ENCODE measurements at places on chromosomes 11 and 22.
A peak's percentile ranks its signal among the peaks of the same experiment; 100 is the strongest.

DNA sequence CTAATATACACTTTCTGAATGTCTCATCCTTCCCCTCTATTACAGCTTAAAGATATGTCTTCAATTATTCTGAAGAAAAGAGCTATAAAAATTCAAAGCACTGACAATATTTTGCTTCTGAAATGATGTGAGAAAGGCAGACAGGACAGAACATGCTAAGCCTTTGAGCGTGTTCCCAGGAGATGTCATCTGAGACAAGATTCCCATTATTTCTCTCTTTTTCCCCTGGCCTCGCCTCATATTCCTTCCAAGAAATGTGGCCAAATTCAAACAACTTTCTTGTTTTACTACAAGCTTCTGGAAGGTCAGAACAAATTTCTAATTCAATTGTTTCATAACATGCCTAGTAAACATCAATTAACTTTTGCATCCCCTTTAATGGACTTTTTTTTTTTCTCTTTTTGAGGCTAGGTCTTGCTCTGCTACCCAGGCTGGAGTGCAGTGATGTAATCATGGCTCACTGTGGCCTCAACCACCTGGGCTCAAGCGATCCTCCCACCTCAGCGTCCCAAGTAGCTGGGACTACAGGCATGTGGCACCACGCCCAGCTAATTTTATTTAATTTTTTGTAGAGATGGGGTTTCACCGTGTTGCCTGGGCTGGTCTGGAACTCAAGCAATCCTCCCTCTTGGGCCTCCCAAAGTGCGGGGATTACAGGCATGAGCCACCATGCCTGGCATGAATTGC, 37.1 kb upstream of the NFRKB start:
- DNase-seq: no peak

GRCh38 chr22:38081636-38081940, 2.4 kb downstream of the SLC16A8 start:
- DNase-seq: no peak

GRCh38 chr11:47899801-47900200, 51.7 kb upstream of the NUP160 start:
- DNase-seq: no peak

- DNase-seq: no peak
Measured at GRCh38 chr22:25478111-25478510, 86.4 kb upstream of the GRK3 start.

DNA sequence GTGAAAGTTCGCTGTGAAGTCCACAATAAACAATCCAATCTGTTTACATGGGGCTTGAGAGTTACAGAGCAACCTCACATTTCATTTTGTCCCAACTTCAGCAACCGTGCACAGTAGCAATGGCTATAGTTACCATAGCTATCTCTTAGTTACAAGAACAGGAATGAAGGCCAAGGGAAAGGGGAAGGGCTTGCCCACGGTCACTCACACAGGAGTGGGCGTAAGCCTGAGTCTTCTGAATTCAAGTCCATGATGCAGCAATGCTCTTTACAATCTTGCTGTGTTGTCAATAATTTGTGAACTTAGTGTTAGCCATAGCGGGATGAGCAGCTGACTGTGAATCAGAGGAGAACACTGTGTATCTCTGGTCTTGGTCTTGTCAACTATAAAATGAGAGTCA, 102.9 kb downstream of the ADAMTS15 start:
- DNase-seq: no peak

DNA sequence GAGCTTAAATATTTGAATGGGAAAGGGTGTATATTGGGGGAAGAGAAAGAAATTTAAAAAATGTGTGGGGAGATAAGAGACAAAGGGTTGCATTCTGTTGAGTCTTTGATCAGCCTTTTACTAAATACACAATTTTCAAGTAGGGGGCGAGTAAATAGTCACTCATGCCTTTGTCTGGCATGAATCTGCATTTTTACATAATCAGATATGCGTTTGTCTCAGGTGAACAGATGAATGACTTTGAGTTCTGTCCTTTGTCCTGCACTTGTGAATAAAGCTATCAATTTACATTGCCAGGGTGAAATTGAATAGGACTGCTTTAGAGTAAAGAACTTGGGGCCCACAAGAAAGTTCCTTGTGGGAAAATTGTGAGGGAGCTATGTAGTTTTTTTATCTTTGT, 523.6 kb upstream of the LUZP2 start:
- no peak for DNase-seq

GRCh38 chr22:41048791-41049717, 43.3 kb upstream of the EP300 start:
- DNase-seq: peak; percentile 97

GRCh38 chr11:88594274-88594950, 256.9 kb upstream of the CTSC start:
- DNase-seq: no peak

DNA sequence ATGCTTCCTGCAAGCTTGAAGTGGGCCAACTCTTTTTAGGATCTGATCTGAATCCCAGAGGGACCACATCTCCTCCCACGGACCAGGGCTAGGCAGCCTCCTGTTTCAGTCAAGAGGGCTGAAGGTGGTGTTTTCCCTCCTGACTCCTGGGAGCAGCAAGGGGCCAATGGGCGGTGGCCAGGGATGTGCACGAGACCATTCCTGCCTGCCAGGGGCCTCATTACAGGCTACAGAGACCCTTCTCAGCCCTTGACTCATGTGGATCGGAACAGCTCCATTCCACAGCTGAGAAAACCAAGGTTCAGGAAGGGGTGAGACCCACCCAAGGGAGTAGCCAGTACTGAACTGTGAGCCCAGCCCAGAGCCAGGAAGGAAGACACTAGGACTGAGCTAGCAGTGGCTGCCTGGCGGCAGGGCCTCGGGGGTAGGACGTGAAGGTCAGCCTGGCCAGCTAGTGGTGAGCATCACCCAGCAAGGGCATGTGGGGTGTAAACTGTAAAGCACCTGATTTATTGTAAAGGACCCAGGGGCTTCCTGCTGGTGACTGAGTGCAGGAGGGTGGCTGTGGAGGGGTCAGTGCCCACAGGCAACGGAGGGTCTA, 3.4 kb upstream of the P2RY6 start:
- DNase-seq: no peak

DNA sequence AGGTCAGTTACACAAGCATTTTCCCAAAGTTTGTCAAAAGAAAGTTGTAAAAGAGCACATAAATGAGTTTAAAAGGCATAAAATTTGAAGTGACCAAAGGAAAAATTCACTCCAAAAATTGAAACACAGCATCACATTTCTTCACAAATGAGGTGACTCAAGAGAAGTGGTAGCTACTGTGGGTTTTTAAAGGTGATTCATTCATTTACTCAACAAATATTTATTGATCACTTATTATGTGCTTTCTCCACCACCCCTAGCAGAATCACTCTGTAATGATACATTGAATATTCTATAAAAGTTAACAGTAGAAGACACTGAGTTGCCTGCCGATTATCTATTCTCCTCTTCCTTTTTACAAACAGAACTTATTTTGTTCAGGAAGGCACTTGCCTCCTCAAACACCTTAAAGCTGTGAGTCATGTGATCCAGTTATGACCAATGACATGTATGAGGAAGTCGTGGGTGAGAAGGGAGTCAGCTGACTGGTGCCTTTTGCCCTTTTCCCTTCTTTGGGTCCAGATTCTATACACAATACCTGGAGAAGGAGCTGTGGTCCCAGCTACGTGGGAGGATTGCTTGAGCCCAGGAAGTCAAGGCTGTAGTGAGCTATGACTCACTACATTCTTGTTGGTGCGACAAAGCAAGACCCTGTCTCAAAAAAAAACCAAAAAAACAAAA, 67.7 kb upstream of the CLNS1A start:
- peak; percentile 37 for DNase-seq

DNA sequence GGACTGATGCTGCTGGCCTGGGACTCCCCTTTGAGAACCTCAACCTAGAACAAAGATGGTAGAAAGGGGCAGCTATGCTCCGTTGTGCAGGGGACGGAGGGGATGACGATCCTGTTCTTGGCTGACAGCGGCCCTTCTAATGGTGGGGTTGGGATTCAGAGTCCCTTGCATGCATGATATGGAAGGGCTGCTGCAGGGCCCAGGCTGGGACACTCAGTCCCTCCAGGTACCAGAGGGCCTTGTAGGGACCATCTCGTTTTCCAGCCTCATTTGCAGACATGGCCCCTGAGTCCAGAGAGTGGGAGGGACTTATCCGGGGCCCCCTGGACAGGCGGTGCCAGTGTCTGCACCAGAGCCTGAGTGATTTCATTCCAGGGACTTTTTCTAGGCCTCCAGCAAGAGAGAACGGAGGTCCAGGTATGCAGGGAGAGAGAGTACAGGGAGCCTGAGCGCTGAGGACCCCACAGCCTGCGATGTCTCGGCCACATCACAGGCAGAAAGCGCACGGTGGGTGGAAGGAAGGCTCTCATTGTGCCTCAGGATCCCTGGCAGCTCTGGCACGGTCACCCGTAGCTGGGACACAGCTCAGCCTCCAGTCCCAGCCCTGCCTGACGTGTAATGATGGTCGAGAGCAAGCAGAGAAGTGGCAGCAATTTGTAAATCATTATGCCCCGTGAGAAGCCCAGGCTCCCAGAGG, 860.8 kb downstream of the TBC1D22A start:
- no peak for DNase-seq

GRCh38 chr11:72123117-72123653, 10.7 kb upstream of the ANAPC15 start:
- no peak for DNase-seq

GRCh38 chr11:34263441-34264091, 94.2 kb downstream of the ABTB2 start:
- DNase-seq: peak; percentile 82

DNA sequence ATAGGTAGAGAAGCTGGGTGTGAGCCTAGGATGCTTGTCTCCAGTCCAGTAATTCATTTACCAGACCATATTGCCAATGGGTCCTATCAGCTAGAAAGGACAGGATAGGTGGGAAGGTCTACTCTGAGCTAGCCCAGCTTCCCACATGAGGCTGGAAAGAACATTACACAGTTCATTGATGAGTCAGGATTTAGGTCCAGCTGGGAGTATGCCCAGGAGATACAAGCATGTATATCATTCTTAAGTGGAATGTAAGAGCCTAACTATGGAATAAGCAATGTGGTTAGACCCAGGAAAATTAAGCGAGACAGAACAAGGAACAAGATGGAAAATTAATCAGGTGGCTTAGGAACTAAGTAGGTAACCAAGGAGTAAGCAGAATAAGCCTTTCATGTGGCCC, 59.0 kb upstream of the TBCEL start:
- DNase-seq: no peak

- DNase-seq: no peak
Measured at GRCh38 chr11:123338266-123338800, 91.7 kb upstream of the GRAMD1B start.

GRCh38 chr11:94186342-94187203, 57.9 kb downstream of the PANX1 start:
- no peak for DNase-seq

- DNase-seq: peak; percentile 74
Measured at GRCh38 chr22:25754527-25755202, 12.7 kb downstream of the MYO18B start.

DNA sequence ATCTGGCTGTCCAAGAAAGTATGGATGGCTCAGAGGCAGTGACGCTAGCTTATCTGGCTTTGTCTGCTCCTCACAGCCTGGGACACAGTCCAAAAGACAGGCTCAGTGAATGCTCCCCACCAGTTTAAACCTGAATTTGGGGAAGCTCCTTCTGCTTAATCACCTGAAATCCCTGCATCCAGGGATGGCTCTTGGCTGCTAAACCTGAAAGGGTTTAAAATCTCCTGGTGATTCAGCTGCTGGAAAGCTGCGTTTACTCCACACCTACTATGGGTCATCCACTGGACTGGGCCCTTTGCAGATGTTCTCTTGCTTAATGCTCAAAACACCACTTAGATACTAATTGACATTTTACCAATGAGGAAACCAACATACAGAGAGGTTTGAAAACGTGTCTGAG, 302.0 kb upstream of the NARS2 start:
- DNase-seq: no peak

- DNase-seq: peak; percentile 11
Measured at GRCh38 chr11:66459138-66459778, 7.4 kb upstream of the PELI3 start.

DNA sequence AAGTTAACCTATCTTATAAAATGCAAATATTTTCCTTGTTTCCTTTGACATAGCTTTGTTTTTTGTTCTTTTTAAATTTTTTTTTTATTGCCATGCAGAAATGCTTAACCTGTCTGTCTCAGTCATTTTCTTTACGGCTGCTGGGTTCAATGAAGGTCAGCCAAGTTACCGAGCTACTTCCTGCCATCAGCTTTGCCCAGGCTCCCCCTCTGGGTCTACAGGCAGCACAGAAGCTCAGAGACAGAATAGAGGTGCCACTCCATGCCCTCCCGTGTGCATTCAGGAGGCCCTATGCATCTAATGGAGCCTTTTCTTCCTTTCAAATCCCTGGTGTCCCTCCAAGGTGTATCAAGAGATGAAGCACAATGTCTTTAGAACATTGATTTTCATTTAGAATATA, 411.0 kb upstream of the NARS2 start:
- DNase-seq: no peak

DNA sequence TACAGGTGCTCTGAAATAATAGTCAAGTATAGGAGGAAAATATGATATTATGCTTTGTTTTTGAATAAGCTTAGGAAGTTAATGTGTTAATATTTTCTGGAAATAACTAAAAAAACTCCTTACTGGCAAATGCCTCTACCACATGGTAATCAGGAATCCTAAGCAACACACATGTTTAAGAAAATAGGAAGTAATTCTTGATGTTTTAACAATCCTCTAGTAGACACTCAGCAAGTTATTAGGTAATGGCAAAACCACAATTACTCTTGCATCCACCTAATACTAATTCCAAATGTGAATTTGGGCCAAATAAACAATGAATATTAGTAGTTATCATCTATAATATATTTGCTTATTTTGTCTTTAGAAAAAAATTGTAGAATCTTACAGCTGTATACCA, 53.6 kb downstream of the SLC35F2 start:
- DNase-seq: no peak

- no peak for DNase-seq
Measured at GRCh38 chr11:66979336-66979980, 4.4 kb downstream of the C11orf86 start.

DNA sequence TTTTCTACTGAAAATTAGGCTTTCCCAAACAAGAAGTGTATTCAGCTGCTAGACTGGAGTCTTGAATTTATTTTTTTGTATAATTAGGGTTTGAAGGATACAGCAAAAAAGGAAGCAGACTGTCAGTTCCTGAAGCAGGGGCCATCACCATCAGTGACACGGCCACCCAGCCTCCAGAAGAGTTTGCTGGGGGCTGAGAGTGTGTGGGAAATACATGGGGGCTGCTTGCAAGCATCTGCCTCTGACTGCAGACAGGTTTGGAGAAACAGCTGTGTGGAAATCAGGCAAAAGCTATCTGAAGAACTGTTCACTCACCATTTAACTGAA, 23.0 kb downstream of the FZD4 start:
- DNase-seq: no peak
